ENCODE measurements at places on chromosomes 1 and 21.

DNA sequence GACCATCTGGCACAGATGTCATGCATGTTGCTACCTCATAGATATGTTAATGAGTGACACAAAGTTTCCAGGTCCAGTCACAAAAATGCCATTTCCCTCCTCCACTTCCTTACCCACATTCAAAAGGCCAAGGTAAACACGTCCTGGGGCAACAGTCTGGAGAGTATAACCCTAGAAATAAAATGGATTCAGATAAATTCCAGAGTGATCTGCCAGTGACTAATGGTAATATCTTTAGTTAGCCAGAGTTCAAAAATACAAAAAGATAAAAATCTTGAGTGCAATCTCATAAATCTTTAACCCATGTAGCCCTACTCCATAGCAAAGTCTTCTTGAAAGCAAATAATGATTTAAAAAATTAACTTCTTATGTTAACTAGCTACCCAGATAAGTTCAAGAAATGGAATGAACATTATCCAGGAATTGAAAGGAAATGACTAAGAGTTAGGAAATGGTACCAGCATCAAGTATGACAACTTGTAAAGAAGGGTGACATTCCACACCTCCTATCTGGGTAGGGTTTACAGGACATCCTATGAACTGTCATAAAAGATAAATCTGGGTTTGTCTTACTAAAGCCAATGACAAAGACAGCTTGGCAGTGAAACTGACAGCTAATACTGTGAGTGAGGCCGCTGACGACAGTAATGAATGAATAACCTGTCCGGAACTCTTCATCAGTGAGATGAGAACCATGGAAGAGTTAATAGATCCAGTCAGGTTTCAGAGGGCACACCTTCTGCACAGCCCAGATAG lies 18.1 kb downstream of the RGS2 start:
- DNase-seq, result no peak

GRCh38 chr1:31674626-31675025 lies 29.2 kb downstream of the COL16A1 start:
- DNase-seq, result no peak

GRCh38 chr1:184708084-184708676 lies 46.5 kb downstream of the EDEM3 start:
- DNase-seq, result no peak

- no peak for DNase-seq
These were observed 90.5 kb upstream of the ADAR start for GRCh38 chr1:154698320-154699096.

DNA sequence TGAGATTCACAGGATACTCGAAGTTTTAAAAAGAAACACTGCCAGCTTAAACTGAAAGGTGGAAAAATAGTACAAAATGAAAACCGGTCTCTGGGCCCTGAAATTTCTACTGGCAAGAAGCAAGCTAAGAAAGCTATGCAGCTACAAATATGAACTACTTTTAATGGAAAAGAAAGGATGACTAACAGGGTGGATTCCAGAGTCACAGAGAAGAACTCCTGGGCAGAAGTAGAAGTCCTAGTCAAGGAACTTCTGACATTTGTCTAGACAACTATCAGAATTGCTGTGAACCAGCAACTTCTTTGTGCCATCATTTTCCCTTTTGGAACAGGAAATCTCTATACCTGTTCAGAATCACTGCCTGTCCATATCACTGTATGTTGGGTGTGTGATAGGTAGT lies 38.1 kb downstream of the CD160 start:
- no peak for DNase-seq

GRCh38 chr1:219476116-219476515 lies 136.8 kb downstream of the ZC3H11B start:
- no peak for DNase-seq

- no peak for DNase-seq
These were observed 53.6 kb upstream of the MAP10 start for GRCh38 chr1:232751393-232752140.

- no peak for DNase-seq
These were observed 363.5 kb upstream of the ADGRL2 start for GRCh38 chr1:81437213-81437612.

DNA sequence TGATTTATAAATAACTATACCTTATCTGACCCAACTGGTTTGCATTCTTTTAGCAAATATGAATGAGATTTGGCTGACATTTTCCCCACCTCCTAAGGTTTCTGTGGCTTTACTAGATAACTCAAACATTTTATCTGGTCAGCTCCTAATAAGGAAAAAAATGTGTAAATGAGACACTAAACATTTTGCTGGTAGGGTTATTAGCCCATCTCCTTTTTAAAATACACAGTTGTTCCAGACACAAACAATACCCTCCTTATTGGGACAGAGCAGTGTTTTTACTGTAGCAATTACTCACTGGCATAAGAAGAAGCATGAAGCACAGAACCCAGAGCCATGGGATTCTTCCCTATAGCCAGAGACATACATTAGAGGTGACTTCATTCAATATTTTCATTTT lies 53.8 kb upstream of the NUF2 start:
- DNase-seq, result no peak

DNA sequence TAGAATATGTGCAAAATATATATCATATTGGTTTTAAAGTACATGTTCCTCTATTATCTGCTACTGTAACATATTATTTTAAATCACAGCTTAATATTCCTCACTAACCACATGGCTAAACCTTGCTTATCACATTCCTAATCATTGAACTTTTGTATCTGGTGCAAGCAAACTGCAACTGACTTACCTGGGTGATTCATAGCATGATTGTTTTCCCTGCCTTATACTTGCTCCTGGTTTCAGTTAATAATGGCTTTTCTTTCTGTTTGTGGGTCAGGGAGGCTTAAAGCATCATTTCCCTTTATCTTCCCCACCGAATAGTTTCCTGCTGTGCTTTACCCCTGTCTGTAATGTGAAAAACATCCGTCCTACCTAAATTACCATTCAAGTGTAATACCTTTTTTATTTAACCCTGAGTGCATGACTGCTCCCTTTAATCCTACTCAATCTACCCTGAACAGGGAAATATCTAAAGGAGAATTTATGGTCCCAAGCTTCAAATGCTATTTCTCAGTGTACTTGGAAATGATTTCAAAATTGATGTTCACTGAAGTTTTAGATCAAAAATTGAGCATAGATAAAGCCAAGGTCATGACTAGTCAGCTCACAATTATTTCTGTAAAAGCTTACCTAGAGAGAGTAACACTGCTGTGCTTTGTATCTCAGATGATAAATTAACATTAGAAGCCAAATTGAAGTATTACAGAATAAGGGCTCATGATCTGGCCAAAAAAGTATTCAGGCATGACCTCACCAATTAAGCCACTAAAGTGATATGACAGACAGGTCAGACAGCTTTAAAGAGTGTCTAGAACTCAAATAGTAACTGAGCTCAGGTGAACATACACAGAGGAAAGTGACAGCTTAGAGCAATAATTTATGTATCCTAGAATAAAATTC lies 507.1 kb downstream of the BRINP3 start:
- DNase-seq, result no peak

DNA sequence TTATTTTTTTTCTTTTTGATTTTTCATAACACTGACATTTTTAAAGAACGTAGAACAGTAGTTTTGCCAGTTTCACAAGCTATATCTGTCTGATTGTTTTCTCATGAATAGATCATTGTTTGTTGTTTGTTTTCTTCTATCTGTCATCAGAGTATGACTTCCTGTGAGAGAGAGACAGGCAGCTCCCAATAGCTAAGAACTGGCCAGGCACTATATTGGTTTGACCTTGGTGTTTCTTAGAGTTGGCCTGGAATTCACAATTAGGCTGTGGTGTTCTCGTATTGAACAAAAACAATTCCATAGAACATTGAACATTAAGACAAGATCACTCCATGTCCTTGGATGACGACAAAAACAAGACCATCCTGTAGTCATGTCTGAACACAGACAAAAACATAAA lies 43.4 kb downstream of the RPS6KC1 start:
- no peak for DNase-seq

- DNase-seq, result no peak
These were observed 14.2 kb upstream of the AMIGO1 start for GRCh38 chr1:109523706-109524105.

Measured in natural killer cell treated with Interleukin-12 subunit alpha and Interleukin-12 subunit beta and Interleukin-15 and Interleukin-18, amount 100 ng/mL, for 72 hours (primary cell).